ENCODE measurements at places on chromosomes 7 and 10. TPM values are rescaled to one million over a fixed set of nuclear protein-coding genes. Genes with fewer than 3 reads are reported as not detected.

The SORCS3 gene
- total RNA-seq = 1.2 TPM

The MGMT gene
- 30.5 TPM for total RNA-seq

The PHKG1 gene
- not detected for total RNA-seq

The ADAP1 gene
- 35.7 TPM for total RNA-seq

The TAF3 gene
- total RNA-seq = 3.3 TPM

The NKX2-3 gene
- 0.24 TPM for total RNA-seq

The SPOCK2 gene
- total RNA-seq = 3.0 TPM

The KCNK18 gene
- total RNA-seq = not detected

DNA sequence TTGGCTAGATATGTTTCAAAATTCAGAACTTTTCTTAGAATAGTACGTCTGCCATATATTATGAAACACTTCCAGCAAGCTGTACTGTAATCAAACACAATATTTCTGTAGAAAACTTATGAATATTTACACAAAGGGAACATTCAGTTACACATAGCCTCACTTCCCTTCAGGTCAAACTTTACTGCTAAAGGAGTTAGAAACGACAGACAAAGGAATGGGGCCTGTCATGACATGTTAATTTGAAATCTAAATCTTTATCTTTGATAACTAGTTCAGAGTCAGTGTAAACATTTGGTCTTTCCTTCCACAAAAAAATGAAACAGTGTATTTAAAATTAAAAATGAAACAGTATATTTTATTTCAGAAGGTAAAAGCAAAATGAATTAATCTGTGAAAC lies 1.0 kb upstream of the CROT start:
- DNase-seq = no peak

DNA sequence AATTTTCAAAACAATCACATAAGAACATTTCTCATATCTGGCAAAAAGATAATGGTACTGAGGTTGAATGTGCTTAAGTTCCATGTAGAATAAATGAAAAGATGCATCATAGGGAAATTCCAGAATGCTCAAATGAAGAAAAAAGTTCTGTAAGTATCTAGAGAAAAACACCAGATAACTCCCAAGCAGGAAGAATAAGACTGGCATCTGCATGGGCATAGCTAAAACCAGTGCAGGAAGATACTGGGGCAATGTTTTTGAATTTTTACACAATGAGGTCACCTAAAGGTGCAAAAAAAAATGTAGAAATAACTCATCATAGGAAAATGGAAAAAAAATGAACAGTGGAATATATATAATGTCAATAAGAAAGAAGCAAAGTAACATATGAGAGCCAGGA lies 275.2 kb downstream of the BAMBI start:
- DNase-seq = no peak

GRCh38 chr7:156173346-156173745 lies 361.1 kb upstream of the SHH start:
- no peak for DNase-seq

- DNase-seq = peak; percentile 30
Measured at GRCh38 chr10:60989400-60989876, 45.5 kb upstream of the RHOBTB1 start.

GRCh38 chr7:131151034-131151433 lies 176.6 kb upstream of the MKLN1 start:
- no peak for DNase-seq

DNA sequence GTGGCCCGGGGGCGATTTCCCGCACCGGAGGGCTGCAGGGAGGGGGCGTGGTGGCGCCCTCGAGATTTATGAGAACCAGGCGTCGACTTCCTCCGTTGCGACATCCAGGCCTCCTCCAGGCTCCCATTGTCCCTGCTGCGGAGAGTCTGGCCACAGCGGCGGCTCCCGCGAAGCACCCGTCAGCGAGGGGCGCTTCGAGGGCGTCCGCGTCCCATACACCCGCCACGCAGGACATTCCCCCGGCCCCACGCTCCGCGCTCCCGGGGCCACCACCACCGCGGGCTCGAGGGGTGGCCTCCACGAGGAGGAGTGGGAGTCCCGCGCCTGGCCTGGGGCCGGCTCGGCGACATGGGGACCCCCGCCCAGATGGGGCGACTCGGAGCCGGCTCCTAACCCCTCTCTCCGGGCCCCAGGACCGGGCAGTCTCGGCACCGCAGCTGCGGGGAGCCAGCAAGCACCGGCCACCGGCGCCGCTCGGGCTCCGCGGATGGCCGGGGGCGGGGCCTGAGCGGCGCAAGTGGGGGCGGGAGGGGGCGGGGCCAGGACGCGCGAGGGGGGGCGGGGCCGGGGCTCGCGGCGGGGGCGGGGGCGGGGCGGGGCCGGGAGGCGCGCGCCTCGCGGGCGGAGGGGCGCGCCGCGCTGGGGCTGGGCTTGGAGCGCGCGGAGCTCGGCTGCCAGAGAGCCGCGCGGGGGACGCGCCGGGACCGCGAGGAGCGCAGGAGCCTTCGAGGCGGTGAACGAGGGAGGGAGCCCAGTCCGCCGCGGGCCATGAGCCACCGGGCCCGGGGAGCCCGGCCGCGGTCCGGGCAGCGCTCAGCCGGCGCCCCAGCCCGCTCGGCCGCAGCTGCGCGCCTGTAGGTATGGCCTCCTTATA lies at the start of gene SH2B2:
TSS of gene SH2B2 (plus strand) at position 632 of the 874 bp plus-strand sequence. CDS start 13,683 bp downstream, outside the sequence.
- DNase-seq = peak; percentile 87

DNA sequence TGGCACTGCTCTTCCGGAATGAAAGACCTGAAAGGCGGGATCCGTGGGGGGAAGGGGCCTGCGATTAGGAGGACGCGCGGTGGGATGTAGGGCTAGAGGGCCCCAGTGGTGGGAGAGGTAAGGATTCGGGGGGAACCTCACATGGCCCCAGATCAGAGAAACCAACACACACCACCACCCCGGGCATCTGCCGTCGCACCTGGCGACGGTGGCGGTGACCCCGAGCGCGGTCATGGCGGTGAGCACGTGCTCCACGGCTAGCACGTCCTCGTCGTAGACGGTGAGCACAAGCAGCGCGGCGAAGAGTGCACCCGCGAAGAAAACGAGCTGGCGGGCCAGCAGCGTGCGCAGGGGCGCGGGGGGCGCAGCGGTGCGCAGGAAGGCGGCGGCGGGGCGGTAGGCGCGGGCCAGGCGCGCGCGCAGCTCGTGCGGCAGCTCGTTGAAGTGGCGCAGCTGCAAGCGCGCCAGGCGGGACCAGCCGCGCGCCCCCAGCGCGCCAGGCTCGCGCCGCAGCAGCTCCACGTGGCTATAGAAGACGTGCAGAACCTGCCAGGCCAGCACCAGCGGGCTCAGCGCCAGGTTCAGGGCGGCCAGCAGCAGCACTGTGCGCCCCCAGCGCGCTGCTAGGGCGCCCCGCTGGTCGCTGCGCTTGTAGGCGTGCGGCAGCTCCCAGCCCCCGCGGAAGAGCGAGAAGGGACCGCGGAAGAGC lies 5.7 kb downstream of the ATG9B start:
- peak; percentile 68 for DNase-seq

- DNase-seq = no peak
Measured at GRCh38 chr7:34107276-34107675, 201.9 kb downstream of the BMPER start.

GRCh38 chr10:5547931-5548660 lies 23.3 kb downstream of the CALML3 start:
- DNase-seq = peak; percentile 48

DNA sequence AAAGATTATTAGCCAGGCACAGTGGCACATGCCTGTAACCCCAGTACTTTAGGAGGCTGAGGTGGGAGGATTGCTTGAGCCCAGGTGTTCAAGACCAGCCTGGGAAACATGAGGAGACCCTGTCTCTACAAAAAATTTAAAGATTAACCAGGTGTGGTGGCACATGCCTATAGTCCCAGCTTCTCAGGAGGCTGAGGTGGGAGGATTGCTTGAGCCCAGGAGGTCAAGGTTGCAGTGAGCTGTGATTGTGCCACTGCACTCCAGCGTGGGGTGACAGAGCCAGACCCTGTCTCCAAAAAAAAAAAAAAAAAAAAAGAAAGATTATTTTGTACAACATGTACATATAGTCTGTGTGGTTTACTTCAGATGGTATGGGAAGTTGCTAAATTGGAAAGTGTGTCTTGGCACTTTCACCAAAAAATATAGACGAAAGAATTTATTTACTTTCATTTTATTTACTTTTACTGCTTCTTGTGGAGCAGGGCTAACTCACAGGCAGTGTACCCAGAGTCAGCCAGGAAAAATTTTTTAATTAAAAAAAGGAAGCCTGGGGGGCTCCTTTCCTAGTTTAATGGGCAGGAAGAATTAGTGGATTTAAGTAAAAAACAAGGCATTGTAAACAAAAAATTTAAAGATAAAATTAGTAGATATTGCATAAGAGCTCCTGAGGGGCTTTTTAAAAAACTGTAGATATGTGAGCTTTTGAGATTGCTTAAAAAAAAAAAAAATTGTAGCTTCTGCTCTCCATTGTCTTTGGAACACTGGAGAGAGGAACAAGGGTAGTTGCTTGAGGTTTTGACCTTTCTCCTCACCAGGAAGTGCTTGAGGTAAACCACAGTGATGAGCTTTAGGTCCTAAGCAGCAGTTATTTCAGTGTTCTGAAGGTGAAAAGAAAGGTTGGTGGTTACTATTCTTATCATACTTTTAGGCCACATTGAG lies 44.6 kb upstream of the VDAC2 start:
- DNase-seq = no peak

- DNase-seq = no peak
Measured at GRCh38 chr7:29565224-29565630, 1.6 kb downstream of the PRR15 start.

- no peak for DNase-seq
Measured at GRCh38 chr10:126646110-126646509, 24.4 kb downstream of the C10orf90 start.

- DNase-seq = peak; percentile 68
Measured at GRCh38 chr10:103692952-103693811, 162.2 kb downstream of the SH3PXD2A start.

- no peak for DNase-seq
Measured at GRCh38 chr7:30470163-30470770, 8.3 kb downstream of the NOD1 start.

DNA sequence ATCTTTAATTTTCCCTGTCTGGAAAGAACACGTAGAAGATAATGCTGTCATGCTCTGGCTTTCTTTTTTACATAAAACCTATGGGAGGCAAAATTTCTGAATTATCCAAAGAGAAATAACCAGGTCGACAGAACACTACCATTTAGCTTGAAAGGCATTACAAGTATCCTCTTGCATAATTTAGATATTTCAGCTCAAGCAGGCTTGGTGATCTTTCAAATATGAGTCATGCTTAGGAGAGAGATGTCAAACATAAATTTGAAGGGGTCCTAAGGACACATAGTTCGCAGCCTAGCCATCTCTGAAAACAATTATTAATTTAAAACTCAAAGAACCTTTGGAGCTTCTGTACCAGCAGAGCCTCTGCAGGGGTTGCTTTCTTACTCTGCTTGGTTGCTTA lies 100.9 kb downstream of the FAS start:
- no peak for DNase-seq

DNA sequence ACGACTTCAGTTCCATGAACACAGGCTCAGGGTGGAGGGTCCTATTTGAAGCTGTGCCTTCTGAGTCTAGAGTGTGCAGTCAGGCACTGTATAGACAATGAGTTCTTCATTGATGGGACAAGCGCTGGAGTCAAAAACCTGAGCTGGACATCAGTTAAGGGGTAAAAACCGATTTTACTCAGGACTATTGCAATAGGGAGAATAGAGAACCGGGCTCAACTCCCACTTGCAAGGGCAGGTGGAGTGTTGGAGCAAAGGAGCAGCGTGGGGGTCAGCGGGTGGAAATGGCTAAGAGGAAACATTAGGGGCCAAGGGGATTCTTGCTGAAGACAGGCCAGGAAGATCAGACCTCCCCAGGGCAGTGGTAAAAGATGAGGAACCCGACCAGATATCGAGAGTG lies 28.5 kb downstream of the PRLHR start:
- no peak for DNase-seq

- DNase-seq = no peak
Measured at GRCh38 chr7:137074391-137075030, 206.1 kb downstream of the CHRM2 start.

GRCh38 chr7:128153436-128153835 lies 87.6 kb upstream of the LEP start:
- no peak for DNase-seq

DNA sequence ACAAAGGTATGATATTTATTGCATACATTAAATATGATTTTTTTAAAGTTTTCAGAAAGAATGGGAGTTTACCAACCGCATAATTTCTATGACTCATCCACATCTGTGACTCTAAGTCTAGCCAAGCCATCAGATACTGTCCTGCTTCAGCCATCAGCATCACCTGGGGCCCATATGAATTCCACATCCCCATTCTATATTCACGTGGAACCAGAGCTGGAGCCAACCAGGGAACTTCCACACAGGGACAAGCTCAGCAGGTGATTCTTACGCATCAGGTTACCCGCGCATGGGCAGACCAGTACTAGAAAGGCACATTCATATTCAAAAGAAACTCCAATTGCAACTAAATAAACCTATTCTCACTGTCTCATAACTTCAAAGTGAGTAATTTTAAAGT lies 817.7 kb upstream of the IGFBP3 start:
- no peak for DNase-seq

DNA sequence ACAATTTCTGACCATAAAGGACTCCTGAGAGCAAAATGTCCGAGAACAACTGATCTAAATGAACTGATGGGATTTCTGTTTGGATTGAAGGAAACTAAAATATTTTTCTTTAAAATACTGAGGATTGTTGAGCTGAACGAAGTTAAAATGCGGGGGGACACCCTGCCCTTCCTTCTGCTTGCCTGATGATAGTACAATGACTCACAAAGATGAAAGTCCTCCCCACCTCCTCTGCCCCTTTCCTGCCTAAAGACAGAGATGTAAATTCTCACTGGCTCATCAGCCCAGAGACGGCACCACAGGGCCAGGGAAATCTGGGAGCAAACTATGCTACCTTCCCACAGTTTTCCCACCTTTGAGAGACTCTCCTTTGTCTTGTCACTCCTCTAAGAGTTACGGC lies 180.6 kb downstream of the PHTF2 start:
- no peak for DNase-seq

- no peak for DNase-seq
Measured at GRCh38 chr7:31890198-31890597, 180.0 kb downstream of the PDE1C start.

All from hepatocyte (in vitro differentiated cells).